ENCODE measurements at places on chromosomes 7 and 10.

GRCh38 chr10:67812007-67812406, 26.0 kb downstream of the DNAJC12 start:
- no peak for DNase-seq

GRCh38 chr10:99926925-99927720, 82.6 kb downstream of the DNMBP start:
- no peak for DNase-seq

- no peak for DNase-seq
These were observed 6.7 kb downstream of the PNLIPRP2 start for GRCh38 chr10:116627386-116627933.

GRCh38 chr10:21160116-21160515, 263.0 kb upstream of the NEBL start:
- DNase-seq: no peak

GRCh38 chr10:75852851-75853484, 421.5 kb downstream of the LRMDA start:
- DNase-seq: no peak

GRCh38 chr10:75294518-75294865, 58.7 kb upstream of the COMTD1 start:
- no peak for DNase-seq

- DNase-seq: no peak
These were observed 10.6 kb upstream of the ZNF777 start for GRCh38 chr7:149471289-149471953.

DNA sequence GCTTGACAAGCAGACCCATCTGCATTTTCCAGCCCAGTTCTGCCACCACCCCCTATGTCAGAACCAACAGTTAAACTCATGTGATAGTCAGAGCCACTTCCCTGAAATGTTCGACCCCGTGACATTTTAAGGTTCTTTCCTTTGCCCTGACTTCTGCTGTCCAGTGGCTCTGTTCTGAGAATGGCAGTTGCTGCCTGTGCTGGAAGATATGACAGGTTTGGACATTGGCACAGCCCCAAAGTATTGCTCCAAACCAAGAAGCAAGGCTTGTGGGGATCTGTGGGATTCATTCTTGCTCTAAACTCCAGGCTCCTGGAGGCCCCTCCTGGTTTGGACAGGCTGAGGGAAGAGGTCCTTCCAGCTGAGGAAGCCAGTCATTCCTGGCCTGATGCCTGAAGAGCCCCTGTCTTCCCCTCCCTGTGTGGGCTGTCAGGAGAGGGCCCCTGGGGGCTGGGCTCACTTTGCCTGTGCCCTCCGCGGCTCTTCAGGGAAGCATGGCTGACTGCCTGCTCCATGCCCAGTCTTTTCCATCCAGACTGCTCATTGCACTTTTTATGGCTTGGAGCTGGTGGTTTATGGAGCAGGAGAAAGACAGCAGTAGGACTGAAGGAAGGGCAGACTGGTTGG, 138.0 kb downstream of the CDH23 start:
- DNase-seq: no peak

- no peak for DNase-seq
These were observed 199.0 kb downstream of the HTR7 start for GRCh38 chr10:90658791-90659190.

DNA sequence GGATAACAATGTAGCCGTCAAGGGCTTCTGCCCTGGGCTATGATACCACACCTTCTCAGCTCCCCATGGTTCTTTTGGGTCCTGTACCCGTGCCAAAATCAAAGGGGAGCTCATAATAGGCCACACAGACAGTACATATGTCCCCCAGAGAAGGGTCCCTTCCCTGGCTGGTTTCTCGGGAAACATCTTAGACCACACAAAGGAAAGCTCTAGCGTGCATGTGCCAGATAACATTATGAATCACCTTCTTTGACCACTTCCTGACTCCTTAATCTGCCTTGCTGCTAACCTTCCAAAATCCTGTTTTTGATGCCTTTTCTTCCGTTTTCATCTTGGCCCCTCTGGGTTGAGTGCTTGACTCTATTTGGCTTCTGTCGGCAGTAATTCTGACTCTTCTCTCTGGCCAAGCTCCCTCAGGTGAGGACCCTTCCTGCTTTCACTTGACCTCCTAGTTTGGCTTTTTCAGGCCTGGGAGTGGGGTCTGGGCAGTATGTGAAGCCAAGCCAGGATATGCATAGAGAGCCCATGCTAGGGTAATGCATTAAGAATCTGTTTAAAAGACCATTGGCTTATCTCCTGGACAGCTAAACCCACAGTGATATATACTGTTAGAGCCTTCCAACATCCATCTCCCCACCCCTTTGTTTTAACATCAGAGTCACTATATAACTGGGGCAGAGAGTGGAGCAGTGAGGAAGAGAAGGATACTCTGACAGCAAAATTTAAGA, 84.8 kb downstream of the ANLN start:
- no peak for DNase-seq

DNA sequence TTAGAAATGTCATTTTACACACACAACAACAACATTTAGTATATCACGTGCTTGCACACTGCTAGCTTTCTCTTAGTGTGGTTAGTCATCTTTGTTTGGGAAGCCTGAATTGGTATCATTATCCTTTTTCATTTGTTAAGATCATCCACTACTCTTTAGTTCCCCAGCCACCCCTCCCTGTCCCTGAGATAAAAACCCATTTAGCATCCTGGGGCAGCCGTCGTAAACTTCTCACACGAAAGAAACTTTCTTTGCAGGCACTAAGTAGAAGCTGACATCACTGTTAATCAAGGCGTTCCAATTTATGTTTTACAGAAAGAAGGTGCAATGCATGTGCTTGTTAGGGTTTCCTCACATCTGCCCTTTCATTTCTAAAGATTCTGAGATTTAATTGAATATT, 475.1 kb upstream of the FZD8 start:
- no peak for DNase-seq

DNA sequence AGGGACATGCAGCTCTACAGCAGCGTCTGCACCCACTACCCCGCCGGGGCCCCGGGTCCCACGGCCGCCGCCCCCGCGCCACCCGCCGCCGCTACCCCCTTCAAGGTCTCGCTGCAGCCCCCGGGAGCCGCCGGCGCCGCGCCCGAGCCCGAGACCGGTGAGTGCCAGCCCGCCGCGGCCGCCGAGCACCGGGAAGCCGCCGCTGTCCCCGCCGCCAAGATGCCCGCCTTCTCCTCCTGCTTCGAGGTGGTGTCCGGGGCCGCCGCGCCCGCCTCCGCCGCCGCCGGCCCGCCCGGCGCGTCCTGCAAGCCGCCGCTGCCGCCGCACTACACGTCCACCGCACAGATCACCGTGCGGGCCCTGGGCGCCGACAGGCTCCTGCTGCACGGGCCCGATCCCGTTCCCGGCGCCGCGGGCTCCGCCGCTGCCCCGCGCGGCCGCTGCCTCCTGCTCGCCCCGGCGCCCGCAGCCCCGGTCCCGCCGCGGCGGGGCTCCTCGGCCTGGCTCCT, 631 bp downstream of the OTUD1 start:
- DNase-seq: no peak

DNA sequence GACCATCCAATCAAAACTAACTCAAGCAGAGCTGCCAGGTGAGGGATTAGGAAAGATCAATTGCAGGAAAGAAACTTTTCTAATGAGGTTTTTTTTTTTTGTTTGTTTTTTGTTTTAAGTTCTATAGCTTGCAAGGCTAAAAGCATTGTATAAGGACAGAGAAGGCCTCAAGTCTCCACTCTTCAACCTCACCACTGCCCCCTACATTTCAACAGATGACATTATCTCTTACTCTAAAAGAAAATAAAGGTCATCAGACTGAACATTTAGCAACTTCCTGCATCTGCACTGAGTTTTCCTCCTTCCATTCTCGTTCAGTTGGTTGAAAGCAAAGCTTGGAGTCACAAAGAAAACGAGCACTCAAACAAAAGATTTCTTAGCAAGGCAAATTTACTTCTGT, 45.2 kb upstream of the EXOC4 start:
- no peak for DNase-seq

- DNase-seq: no peak
These were observed 11.7 kb downstream of the HSPA12A start for GRCh38 chr10:116730464-116731260.

GRCh38 chr10:48648172-48648942, 36.3 kb upstream of the WDFY4 start:
- DNase-seq: no peak

DNA sequence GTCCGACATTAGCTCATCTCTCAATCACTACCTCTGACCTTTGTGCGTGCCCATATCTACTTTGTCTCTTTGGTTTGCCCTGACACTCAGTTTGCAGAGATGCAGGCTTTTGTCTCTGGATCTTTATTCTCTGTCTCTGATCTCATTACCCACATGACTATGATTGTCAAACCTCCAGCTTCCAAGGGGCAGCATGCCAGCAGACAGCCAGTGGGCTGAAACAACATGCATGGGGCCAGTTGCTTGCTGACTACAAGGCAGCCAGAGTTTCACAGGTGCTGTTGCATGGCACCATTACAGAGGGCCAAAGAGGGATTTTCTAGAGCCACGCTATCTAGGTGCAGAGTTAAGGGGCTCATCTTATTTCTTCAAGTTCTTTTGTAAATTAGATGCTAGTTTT, 146.2 kb downstream of the SPAG6 start:
- no peak for DNase-seq

GRCh38 chr7:46755120-46756034, 826.5 kb downstream of the TNS3 start:
- no peak for DNase-seq

- no peak for DNase-seq
These were observed 24.3 kb upstream of the ASCC1 start for GRCh38 chr10:72240371-72240770.

DNA sequence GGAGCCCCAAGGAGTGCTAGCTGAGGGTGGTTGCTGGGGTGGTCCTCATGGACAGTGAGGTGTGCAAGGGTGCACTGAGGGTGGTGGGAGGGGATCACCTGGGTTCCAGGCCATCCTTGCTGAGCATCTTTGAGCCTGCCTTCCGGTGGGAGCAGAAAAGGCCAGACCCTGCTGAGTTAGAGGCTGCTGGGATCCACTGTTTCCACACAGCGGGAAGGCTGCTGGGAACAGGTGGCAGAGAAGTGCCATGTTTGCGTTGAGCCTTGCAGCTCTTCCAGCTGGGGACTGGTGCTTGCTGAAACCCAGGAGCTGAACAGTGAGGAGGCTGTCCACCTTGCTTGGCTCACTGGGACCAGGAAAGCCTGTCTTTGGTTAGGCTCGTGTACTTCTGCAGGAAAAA, 34.9 kb downstream of the PRF1 start:
- no peak for DNase-seq

DNA sequence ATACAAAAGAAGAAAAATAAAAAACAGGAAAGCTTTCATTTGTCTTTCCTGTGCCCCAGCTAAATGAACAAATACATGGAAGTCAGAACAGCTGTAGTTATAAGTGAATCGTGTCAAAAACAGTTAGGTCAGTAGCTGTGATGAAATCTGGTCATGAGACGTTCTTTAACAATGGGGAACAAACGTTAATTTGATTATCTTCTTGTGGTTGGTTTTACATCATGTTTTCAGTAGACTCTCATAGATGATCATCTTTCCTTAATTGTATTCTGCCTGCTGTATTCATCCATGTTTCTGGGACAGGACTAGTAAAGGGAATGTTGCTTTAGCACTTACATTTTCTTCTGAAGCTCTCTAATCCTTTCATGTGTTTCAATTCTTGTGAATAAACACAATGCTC, 97.0 kb downstream of the PCLO start:
- no peak for DNase-seq

DNA sequence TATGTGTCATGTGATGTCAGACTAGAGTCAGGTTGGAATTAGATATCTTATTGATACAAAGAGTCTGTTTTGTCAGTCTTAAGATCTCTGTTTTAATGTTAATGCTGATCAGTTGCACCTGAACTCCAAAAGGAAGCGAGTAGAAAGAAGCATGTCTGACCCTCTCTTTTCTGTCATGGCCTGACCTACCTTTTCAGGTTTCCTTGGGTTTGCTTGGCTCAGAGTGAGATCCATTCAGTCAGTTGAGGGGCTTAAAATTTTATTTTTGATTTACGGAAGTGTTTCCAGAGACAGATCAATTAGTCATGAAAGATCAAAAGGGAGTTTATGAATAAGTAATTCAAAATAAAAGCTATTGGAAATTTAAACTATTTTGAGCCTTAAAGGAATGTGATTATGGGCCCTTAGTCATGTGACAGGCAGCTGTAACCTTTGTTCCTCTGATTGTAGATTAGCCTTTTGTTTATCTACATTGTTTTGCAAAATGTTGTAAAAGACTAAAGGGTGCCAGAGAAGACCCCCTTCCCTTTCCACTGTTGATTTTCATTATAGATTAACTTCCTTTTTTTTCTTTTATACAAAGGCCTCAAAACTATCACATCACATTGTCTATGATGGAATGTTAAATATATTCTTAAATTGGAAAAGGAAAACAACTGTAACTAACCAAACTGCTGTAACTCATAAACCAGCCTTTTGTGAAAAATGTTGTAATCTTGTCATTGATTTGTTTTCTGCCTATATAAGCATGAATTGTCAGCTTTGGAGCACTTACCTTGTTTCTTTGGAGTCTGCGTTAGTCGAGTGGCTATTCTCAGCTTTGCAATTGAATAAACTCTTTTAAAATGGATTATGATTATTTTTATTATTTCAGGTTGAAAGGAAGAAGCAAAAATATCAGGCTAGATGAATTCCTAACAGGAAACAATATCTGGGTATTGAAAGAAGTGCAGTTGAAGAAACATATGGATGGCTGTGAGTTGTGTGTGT, 195.5 kb upstream of the MBL2 start:
- DNase-seq: no peak

- DNase-seq: no peak
These were observed 22.9 kb upstream of the GRB10 start for GRCh38 chr7:50805447-50806125.

GRCh38 chr7:99782012-99782953, 1.7 kb downstream of the CYP3A4 start:
- no peak for DNase-seq

GRCh38 chr10:61888744-61889143, 12.8 kb upstream of the ARID5B start:
- no peak for DNase-seq

GRCh38 chr7:92778972-92779371, 57.4 kb downstream of the CDK6 start:
- no peak for DNase-seq

GRCh38 chr10:100327007-100327717, 2.9 kb downstream of the PKD2L1 start:
- no peak for DNase-seq

DNA sequence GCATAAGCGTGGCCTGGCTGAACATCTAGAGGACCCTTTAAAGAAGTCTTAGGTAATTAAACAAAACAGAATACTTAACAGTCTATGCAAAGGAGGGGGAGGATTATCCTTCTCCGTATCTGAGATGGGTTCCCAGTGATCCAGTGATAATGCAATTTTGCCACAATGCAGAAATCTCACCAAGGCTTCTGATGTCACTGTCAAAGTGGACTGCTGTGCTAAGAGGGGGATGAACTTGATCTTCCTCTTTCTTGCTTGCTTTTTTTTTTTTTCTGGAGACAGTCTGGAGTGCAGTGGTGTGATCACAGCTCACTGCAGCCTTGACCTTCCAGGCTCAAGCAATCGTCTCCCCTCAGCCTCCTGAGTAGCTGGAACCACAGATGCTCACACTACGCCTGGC, 30.8 kb downstream of the GATA3 start:
- no peak for DNase-seq

- no peak for DNase-seq
These were observed 121.9 kb downstream of the WNT2 start for GRCh38 chr7:117200786-117201458.

Data from fibroblast of skin of left biceps (primary cell).